SK-N-SH treated with all-trans-retinoic acid at 6 μM for 48 hours (cell line): ENCODE measurements at places on chromosomes 5 and 9.
A peak's percentile ranks its signal among the peaks of the same experiment; 100 is the strongest.

DNA sequence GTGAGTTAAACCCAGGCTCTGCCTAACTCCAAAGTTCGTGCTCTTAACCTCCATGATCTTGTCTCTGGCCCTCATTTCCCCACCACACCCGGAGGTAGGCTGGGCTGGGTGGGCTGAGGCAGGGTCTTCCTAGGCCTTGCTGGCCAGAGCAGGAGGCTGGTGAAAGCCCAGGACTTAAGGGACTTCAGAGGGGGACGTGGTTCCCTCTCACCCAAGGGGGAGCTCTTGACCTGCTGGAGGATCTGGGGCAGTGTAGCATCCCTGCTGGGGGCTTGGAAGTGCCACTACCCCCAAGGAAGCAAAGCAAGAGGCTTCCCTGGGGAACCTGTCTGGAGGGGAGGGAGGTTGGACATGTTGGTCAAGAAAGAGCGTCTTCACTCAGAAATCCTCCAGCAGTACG, 14.7 kb downstream of the PITX1 start:
- no peak for ATAC-seq

DNA sequence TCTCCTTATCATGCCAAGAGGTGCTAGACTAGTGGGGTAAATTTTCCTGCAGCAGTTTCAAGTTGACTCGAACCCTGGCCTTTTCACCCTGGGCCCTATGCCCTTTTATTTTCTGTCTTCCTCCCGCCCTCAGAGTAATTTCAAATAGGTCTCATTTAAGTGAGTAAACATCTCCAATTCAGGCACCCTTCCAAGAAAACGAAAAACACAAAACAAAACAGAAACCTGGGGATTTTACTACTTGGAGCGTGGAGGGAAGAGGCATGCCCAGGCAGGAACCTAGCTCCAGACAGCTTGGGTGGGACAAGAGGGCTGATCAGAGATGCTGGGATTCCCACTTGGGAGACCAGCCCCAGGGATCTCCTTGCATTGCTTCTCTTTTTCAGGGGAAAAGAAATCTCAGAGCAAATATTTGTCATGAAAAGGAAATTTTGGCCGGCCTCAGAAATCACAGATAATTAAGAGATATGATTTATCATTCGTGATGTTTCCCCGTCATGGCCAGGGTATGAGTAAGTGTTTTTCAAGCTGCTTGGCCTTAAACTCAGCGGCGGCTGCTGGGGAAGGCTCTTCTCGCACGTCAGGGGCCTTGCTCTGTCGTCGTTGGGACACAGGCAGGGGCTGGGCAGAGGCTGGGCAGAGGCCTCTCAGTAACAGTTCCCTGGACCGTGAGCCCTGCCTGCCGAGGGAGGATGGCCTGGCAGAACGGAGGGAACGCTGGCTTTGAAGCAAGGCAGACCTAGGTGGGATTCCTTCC, 248.6 kb upstream of the KLF4 start:
- peak; percentile 90 for ATAC-seq

DNA sequence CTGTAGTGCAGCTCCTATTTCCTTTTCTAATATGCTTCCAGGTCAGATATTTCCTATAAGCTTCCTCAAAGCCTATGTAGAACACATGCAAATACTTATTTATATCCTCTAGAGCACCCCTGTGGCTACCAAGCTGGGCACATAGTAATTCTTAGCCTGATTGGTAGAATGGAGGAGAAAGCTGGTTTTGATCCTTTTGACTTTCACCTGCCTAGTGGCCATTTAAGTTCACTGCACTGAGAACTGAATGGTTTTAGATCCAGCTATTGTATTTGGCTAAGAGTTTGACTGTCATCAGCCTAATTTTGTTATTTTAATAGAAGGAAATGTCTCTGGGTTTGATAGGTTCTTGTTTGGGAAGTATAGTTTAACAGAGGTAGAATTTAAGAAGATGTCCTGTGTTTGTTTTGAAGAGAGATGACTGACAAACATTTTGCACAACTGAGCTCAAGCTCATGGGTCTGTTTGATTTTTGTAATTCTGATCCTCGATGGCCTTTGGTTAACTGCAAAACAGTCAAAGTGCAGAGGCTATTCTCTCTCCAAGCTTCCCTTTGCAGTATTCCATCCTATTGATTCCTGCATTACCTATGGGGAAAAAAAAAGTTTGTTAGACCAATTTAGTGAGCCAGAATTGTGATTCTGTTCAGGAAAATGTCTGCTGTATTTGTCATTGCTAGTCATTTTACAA, 85.4 kb downstream of the KCNN2 start:
- ATAC-seq: 0 out of 3 replicates have a peak, but pooled peaks have one; percentile 22

- ATAC-seq: no peak
Measured at GRCh38 chr5:149273950-149274349, 2.3 kb downstream of the AFAP1L1 start.

GRCh38 chr9:74630228-74630627, 133.1 kb downstream of the RORB start:
- ATAC-seq: no peak

DNA sequence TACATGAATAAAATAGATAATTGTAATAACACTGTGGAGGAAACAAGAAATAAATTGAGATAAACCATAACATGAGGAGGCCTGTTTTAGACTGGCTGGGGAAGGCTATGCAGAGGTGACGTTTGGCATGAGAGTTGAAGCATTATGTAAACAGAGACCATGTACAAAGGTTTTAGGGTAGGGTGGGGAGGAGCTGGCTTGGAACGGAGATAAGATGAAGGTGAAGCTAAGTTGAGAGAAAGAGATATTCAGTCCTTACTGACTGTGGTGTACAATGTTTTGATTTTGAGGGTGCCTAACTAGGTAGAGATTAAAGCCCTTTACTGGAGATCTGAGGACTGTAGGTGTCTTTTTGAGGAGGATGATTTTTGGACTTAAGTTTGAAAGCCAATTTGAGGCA, 17.8 kb downstream of the MAN2A1 start:
- no peak for ATAC-seq

- no peak for ATAC-seq
Measured at GRCh38 chr9:131838530-131839280, 98.8 kb upstream of the RAPGEF1 start.

DNA sequence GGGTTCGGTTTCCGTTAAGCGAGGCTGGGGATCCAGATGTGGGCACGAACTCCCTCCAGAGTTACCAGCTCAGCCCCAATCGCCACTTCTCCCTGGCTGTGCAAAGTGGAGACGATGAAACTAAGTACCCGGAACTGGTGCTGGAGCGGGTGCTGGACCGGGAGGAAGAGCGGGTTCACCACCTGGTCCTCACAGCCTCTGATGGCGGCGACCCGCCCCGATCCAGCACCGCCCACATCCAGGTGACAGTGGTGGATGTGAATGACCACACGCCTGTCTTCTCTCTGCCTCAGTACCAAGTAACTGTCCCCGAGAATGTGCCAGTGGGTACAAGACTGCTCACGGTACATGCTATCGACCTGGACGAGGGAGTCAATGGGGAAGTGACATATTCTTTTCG, 803 bp downstream of the PCDHGA7 start:
- no peak for ATAC-seq

GRCh38 chr9:137482094-137482781, 23.1 kb upstream of the NSMF start:
- ATAC-seq: peak; percentile 80

GRCh38 chr9:38079461-38080031, 10.5 kb upstream of the SHB start:
- peak; percentile 75 for ATAC-seq

- ATAC-seq: no peak
Measured at GRCh38 chr5:36298552-36298951, 3.1 kb downstream of the RANBP3L start.

GRCh38 chr5:6859023-6859422, 145.8 kb downstream of the TENT4A start:
- ATAC-seq: no peak

DNA sequence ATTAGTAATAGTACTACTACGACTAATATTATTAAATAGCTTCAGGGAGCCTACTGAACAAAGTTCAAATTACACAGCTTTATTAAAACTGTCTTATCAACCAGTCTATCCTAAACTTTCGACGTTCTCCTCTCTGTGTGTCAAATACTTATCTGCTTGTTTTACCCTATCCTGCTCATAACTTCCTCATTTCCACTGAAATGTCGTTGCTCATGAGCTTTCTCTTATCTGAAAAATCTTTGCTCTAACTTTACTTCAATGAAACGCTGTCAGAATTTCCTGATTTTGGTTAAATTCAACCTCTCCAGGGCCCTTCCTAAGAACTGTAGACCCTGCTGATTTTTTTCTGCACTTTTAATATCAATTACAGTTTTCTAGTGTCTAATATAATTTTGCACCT, 1431.0 kb upstream of the WWC1 start:
- no peak for ATAC-seq

- no peak; the same call in 2 of the 3 replicates for ATAC-seq
Measured at GRCh38 chr9:16475996-16476395, 394.5 kb downstream of the BNC2 start.

GRCh38 chr9:104256031-104256695, 162.1 kb downstream of the SMC2 start:
- ATAC-seq: no peak

DNA sequence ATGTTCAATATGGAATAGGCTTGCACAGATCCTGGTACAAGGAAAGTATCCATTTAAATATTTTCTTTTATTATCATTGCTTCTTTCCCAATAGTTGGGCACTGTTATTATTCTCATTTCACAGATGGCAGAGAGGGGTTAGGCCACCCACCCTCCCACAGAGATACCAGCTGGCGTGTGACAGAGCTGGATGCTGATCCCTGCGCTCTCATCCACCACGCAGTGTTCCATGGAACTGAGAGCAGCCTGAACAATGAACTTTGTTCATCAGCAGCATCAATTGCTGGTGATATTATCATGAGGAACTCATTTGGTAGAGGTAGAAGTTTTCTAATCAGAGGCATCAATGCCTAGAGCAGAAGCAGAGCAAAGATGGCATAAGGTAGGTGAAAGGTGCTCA, 227.9 kb downstream of the ESM1 start:
- ATAC-seq: no peak

DNA sequence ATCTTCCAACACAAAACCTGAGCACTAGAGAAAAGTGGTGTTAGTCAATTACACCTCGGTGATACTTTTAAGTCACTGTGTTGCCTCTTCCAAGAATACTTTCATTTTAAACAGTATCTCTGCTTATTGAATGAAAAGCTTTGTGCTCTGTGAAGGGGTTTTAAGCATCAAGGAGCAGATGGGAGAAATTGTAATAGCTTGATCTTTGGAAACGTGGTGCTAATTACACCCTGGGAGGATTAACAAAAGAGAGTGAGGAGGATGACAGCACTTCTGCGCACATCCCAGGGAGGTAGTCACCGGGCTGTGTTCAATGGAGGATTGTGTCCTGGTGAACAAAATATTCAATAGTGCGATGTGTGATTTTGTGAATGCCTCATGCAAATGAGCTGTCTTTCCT, 477.4 kb upstream of the ADAMTS16 start:
- no peak for ATAC-seq

GRCh38 chr5:58974083-58974482, 391.2 kb downstream of the RAB3C start:
- no peak for ATAC-seq

DNA sequence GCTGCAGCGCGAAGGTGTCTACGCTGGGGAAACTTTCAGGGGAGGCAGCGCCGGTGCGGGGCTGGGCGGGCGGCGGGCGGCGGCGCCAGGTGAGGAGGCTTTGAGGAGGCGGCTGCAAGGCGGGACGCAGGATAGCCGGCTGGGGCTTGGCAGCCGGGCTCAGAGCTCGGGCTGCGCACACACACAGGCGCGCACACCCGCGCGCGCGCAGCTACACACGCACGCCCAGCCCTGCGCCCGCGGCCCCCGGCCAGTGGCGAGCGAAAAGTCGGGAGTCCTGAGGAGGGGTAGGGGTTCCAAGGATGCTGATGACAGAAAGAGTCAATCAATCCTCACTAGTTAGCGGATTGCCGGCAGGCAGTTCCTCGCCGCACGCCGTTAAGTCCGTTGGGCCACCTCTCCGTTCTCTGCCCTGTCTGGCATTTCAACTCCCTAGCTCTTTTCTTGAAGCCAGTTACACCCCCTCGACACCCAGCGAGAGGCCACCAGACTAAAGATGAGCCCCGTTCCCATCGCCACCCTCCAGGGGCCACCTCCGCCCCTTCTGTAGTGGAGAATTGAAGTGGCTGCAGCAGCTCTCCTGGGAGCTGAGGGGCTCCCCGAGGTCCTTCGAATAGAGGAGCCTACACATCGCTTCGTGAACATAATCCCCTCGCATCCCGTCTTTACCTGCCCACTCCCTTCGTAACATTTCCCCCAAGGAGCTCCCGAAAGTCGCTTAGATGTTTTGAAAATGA, 1640.3 kb upstream of the C9orf72 start:
- ATAC-seq: peak; percentile 70

GRCh38 chr5:10699987-10700386, 61.0 kb downstream of the DAP start:
- no peak for ATAC-seq

DNA sequence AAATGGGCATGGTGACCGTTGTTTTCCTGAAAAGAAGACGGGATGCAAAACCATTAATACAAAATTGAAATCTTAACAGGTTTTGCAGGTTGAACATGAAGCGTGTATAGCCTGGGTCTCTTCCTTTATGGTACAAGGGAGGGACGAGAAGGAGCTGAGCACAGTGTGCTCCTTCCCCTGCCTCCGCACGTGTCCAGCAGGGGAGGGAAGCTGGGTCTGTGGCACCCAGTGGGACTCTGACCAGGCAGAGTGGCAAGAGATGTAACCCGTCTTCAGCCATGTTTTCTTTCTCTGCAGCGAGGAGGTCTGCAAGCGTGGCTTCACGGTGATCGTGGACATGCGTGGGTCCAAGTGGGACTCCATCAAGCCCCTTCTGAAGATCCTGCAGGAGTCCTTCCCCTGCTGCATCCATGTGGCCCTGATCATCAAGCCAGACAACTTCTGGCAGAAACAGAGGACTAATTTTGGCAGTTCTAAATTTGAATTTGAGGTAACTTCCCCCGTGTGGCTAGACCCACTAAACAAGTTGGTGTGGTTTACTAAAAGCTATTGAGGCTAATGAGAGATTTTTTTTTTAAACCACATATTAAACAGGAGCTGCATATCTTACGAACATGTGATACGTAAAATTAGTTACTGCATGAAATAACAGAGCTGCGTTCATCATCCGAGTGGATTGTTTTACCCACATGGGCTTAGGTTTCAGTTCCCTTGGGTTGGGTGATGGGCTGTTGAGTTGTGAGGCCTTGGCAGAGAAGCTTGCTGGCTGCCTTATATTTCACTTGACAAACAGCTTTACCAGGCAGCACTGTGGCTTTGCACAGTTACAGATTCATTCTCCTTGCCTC, 143.7 kb downstream of the TRIO start:
- no peak for ATAC-seq

DNA sequence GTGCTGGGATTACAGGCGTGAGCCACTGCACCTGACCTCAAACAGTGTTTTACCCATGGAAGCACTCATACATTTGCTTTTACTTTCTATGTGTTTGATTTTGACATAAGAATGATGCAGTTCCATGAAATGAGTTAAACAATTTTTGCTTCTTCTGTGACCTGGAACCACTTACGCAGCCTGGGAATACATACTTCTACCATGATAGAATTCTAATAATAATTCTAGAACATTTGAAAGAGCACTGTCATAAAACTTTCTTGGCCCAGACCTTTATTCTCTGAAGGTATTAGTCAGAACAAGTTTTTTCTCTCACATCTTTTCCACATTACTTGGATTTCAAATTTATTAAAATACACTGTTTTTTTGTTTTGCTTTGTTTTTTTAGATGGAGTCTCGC, 25.3 kb upstream of the COL5A1 start:
- ATAC-seq: no peak
